ENCODE measurements at places on chromosomes 12 and 14. TPM values are rescaled to one million over a fixed set of nuclear protein-coding genes. Genes with fewer than 3 reads are reported as not detected.

DNA sequence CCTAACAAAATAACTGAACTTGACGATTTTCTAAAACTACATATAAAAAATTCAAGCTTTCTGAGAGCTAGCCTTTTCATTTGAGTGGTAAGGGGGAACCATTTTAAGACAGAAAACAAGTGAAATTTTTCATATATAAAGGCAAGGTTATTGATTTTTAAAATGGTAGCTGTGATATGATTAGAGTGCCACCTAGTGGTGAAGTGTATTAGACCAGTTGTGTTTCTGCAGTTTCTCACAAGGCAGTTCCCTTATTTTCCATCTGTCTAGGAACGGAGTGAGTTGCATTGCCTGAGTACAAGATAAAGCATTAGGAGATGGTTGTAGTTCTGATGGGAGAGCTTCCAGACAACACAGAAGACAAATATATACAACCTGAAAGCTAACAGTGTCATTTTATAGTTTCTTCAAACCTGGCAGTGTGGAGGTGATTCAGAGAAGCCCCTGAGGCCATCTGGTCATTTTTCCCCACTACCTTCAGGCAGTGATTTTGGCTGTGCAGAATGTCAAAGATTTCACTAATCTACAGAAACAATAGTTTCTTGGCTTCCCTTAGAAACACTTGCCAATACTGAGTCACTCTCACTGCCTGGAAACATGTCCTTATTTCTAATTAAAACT lies 180.8 kb downstream of the C12orf50 start:
- peak; percentile 2 for DNase-seq

DNA sequence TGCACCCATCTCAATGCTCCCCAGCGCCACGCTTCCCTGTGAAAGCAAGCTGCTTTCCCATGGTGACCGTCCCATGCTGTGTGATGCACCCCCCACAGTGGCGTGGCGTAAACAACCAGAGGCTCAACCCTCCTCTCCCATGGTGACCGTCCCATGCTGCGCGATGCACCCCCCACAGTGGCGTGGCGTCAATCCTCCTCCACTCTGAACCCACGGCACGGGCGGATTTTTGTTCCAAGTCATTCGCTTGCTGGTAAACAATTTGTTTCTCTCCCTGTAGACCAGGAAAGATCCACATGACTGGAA lies 8.9 kb downstream of the STX2 start:
- no peak for DNase-seq

- no peak for DNase-seq
Observed at GRCh38 chr12:9065607-9065856, 50.2 kb downstream of the A2M start.

Gene CCDC175
- not detected for polyA plus RNA-seq

DNA sequence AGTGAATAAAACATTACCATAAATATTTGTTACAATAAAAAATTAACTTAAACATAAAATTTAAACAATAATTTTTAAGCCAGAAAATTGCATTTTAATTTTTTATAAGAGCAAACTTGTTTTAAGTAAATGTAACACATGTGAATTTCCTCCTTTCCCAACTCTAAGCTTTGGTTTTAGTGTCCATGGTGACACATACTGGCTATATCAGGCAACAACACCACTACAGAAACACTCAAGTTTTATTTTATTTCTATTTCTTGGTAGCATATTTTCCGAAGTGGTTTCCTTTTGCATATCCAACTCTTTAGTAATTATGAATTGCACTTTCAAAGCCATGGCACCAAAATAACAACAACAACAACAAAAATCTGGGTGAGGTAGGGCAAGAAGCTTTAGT lies 2.2 kb downstream of the NELL2 start:
- DNase-seq, result no peak

GRCh38 chr12:40170593-40170992 lies 54.2 kb upstream of the LRRK2 start:
- no peak for DNase-seq

GRCh38 chr14:29102996-29103395 lies 336.4 kb downstream of the FOXG1 start:
- DNase-seq, result no peak

DNA sequence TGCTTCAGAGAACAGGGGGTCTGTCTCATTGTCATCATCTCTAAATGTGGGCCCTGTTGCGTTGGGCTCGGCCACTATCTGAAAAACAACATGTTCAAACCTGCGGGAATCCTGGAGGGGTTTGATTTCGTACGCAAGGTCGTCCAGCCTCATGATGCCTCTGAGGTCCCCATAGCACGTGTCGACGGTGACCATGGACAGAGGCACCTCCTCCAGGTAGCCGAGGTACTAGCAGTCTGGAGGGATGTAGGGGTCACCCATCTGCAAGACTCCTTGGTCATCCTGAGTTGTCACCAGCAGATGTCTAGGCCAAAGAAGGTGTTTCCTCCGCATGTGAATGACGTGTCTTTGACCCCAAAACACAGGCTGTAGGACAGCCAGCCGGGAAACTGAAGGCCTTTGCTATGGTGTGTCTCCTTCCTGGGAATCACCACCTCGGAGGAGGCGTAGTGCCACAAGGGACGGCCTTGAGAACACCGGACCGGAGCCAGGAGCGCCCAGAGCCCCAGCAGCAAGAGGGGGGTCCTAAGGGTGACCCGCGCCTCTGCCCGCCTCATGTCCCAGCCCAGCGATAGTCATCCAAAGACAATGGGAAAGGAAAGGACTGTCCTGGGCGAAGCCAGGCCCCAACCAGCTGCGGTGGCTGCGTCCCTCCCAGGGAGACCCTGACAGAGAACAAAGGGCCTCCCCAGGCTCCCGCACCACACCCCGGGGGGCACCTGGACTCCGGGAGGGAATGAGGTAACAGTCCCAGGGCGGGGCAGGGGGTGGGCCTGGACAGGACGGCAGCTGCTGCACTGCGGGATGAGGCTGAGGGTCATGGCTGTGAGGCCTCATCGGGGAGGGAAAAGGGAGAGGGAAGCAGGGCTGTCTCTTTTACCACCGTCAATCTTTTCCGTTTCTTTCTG lies 445.5 kb downstream of the TMEM121 start:
- DNase-seq, result no peak

Gene LTA4H
- polyA plus RNA-seq, result 35.1 TPM

GRCh38 chr14:55316564-55316963 lies 45.3 kb downstream of the FBXO34 start:
- no peak for DNase-seq

Gene C12orf54
- polyA plus RNA-seq, result not detected

- peak; percentile 97 for DNase-seq
Observed at GRCh38 chr14:24965934-24966578, 83.9 kb downstream of the STXBP6 start.

DNA sequence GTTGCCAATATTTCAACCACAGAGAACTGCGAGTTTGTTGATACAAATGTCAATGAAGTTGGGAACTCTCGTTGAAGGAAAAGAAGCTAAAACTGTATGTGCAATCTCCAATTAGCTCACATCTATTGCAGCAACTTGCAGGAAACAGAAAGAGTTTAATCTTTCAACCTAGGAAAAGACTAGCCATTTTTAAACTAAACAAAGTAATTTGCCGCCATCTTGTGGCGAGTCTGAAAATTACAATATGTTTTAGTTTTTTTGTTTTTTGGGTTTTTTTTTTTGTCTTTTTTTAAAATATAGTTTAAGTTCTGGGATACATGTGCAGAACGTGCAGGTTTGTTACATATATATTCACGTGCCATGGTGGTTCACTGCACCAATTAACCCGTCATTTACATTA lies 131.2 kb upstream of the FOXG1 start:
- DNase-seq, result no peak

- no peak for DNase-seq
Observed at GRCh38 chr12:124744273-124744640, 119.4 kb downstream of the SCARB1 start.

DNA sequence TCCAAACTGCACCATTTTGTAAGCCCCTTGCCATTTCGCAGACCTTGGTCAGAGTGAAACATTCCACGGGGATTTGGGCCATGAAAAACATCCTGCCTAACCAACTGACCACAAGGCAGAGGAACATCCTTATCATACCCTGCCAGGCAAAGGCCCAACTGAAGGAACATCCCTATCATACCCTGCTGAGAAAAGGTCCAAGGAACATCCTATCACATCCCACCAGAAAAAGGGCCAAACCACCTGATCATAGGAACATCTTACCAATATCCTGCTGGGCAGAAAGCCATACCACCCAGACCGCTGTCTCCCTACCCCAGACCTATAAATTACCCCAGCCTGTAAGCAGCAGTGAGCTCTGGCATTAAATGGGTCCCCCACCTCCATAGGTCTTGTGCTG lies 19.4 kb upstream of the LRRC9 start:
- no peak for DNase-seq

Gene KCNC2
- not detected for polyA plus RNA-seq

All from BJ (cell line).